ENCODE measurements at places on chromosomes 2 and 18.
A peak's percentile ranks its signal among the peaks of the same experiment; 100 is the strongest.

DNA sequence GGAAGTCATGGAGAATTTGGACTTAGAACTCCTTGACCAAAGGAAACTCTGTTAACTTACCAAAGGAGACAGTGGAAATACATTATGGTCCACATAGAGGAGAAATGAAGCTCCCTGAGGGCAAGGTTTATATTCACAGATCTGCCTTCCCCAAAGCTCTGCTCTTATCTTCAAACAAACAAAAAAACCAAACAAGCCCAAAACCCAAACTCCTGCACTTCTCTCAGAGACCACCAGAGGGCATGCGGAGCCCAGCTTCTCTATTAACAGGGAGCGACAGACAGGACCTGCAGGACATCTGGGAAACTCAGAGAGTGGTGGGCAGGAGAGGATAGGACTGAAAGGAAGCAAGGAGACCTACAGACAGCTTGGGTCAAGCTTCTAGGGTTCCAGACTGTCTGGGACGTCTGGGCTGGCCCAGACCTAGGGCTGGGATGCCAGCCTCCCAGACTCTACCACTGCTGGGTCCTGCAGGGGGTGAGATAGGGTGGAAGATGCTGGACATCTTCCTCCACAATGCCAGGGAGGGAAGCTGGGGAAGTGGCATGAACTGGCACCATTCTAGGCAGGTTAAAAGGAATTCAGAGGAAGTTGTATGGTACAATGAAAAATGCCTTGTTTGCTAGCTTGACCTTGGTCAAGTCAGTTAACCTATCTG is 4.0 kb upstream of the WNT10A start:
- peak; percentile 77 for DNase-seq

- peak; percentile 82 for DNase-seq
Measured at GRCh38 chr2:181393472-181393871, 63.7 kb upstream of the ITGA4 start.

GRCh38 chr2:219278655-219279150 is 463 bp upstream of the DNAJB2 start:
- DNase-seq: no peak

DNA sequence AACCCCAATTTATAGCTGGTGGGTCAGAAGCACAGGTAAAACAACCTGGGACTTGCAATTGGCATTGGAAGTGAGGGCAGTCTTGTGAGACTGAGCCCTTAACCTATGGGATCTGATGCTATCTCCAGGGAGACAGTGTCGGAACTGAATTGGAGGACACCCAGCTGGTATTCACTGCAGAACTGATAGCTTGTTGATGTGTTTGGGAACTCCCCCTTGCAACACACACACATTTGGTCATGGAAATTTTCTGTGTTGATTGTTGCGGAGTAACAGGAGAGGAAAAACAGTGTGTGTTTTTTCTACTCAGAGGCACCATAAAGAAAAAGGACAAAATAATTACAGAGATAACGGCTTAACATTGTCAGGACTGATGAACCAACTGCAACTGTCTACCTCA is 16.1 kb downstream of the TPGS2 start:
- DNase-seq: peak; percentile 25

DNA sequence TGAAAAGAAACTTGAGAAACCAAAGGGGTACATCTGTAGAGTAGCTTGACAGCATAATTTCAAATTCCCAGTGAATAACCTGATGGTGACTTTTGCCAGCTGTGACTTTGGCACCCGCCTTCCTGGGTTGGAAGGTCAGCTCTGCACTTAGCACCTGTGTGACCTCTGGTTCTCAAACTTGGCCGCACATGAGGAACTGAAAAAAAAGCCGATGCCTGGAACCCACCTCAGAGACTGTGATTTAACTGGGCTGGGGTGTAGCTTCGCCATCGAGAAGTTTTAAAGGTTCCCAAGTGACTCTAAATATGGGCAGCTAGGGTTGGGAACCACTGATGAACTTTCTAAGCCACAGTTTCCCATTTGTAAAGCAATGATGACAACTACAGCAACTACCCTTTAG is 6.5 kb downstream of the EFEMP1 start:
- DNase-seq: no peak

DNA sequence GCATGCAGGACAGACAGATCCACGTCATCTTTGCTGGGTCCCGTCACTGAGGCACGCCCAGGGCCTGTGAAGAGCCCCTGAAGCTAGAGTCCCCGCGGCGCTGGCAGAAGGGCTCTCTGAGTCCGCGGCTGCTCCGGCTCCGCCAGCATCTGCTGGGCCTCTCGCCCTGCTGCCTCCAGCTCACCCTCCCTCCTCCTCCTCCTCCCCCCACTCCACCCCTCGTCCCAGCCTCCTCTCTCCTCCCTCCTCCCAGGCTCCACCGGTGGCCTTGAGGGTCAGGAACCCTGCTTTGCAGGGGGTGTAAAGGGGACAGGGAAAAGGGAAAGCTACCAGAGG is at the start of gene TNS1:
TNS1 (minus strand) TSS at position 151 of the 336 bp plus-strand sequence; CDS start at position 28, 123 bp downstream.
- peak; percentile 50 for DNase-seq

- DNase-seq: no peak
Measured at GRCh38 chr2:119734047-119734446, 25.7 kb upstream of the PTPN4 start.

GRCh38 chr18:36688020-36688965 is 140.5 kb downstream of the TPGS2 start:
- peak; percentile 85 for DNase-seq

GRCh38 chr2:68594674-68595492 is 48.5 kb upstream of the PROKR1 start:
- peak; percentile 71 for DNase-seq

- no peak for DNase-seq
Measured at GRCh38 chr18:67977067-67977616, 460.6 kb upstream of the DSEL start.

GRCh38 chr2:66522611-66523376 is 87.9 kb downstream of the MEIS1 start:
- DNase-seq: no peak

DNA sequence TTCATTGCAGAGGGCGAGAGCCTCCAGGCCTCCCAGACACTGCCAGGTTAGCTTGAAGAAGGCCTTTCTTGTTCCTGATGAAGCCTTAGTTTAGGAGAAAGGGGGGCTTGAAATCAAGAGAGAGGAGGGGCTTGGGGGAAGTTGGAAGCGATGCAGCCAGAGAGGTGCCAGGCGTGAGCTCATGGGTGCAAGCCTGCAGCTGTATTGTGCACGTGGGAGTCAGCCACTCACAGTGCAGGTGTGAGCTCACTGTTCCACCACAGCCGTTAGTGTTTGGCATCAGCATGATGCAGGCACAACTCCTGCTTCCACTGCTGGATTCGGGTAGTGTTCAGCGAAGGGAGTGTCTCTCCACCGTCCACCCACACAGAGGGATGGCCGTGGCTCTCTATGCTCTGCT is 68.4 kb upstream of the ALPP start:
- DNase-seq: no peak

DNA sequence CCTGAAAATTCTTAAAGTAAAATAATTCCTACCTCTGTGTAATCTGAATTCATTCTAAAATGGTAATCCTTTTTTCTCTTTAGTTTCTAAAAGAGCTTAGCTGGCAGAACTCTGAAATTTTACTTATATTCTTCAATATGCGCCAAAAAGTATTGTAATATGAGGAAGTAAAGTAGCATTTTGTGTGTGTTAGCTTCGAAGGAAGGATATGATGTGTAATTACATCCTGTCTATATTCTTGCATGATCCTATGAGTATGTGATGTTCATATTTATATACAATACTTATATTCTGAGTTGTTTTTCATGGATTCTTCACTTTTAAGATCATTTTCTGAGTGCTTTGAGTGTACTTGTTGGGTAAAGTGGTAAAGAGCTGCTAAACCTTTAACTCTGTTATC is 402.9 kb upstream of the PKDCC start:
- no peak for DNase-seq

- DNase-seq: no peak
Measured at GRCh38 chr2:203971251-203971650, 34.7 kb downstream of the ICOS start.

DNA sequence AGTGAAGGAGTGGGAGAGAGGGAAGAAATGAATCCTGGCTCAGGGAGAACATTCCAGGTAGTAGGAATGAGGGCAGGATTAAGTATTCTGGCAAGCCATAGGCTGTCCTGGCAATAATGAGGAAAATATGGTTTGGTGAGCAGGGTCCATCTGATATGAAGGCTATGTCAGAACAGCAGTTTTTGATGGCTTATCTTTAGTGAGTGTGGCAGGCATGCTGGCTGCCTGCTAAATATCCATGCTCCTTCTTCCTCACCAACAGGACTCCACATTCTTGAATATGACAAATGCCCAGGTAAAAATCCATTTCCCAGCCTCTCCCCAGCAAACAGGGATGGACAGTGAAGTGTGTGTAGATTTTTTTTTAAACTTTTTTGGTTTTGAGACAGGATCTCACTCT is 13.2 kb upstream of the CTIF start:
- DNase-seq: no peak

- DNase-seq: peak; percentile 81
Measured at GRCh38 chr18:12659904-12660605, 2.1 kb upstream of the SPIRE1 start.

GRCh38 chr2:237150831-237151375 is 65.2 kb downstream of the COPS8 start:
- no peak for DNase-seq

- DNase-seq: no peak
Measured at GRCh38 chr2:96884299-96885094, 14.6 kb upstream of the SEMA4C start.
